ENCODE measurements at places on chromosomes 16 and 17.

GRCh38 chr16:70156207-70156978 lies 17.2 kb upstream of the CLEC18C start:
- no peak for DNase-seq

DNA sequence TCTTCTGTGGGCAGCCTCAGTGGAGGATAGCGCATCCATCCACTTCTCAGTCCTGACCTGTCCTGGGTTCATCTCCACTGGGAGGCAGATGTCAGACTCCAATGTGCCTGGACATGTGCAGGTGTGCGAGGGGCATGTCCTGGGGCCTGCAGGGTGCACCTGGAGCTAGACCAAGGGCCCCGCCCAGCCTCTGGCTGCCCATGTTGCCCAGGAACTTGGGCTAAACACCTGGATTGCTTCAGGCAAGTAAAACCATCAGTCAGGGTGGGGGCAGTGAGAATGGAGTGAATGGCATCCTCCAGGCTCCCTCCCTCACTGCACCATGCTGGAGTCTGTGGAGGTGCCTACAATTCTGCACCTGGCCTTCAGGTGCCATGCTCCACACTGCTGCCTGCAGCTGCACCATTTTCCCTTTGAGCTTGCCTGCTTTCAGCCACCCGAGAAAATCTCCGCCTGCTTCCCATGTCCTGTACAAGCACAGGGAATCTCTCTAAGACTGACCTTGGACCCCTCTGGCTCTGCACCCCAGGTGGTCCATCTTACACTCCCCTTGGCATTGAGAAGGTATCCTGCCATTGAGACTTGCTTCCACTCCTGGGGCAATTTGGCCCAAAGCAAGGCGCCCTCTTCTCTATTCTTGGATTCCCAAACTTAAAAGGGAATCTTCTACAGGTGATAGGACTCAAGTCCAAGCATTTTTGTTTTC lies 2.1 kb upstream of the MFSD6L start:
- DNase-seq: no peak

- DNase-seq: no peak
Observed at GRCh38 chr17:19339341-19339815, 23.1 kb downstream of the B9D1 start.

GRCh38 chr17:57040571-57040970 lies 44.5 kb upstream of the AKAP1 start:
- no peak for DNase-seq

DNA sequence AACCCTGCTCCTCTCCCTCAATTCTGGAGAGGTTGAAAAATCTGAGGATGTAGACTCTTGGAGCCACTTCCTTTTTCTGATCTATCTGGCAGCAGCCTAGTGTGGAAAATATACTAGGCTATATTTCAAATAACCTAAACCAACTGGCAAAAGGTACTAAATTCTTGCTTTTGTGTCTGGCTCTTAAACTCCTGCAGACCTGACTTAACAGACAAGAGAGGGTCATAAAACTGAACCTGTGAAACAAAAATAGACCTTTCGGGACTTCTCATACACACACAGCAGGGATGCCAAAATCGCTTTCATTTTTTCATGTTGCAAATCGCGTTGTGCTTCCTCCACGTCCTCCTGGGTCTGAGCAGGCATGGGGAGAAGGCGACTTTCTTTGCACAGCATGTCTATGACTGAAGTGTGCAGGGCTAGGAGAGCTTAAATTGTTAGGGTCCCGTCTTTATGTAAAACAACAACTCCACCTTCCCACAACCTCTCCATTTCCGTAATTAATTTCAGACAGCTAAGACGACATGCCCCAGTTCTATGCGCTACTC lies 520.7 kb upstream of the PSMD7 start:
- no peak for DNase-seq

GRCh38 chr17:74088285-74088933 lies 115.1 kb upstream of the RPL38 start:
- no peak for DNase-seq

DNA sequence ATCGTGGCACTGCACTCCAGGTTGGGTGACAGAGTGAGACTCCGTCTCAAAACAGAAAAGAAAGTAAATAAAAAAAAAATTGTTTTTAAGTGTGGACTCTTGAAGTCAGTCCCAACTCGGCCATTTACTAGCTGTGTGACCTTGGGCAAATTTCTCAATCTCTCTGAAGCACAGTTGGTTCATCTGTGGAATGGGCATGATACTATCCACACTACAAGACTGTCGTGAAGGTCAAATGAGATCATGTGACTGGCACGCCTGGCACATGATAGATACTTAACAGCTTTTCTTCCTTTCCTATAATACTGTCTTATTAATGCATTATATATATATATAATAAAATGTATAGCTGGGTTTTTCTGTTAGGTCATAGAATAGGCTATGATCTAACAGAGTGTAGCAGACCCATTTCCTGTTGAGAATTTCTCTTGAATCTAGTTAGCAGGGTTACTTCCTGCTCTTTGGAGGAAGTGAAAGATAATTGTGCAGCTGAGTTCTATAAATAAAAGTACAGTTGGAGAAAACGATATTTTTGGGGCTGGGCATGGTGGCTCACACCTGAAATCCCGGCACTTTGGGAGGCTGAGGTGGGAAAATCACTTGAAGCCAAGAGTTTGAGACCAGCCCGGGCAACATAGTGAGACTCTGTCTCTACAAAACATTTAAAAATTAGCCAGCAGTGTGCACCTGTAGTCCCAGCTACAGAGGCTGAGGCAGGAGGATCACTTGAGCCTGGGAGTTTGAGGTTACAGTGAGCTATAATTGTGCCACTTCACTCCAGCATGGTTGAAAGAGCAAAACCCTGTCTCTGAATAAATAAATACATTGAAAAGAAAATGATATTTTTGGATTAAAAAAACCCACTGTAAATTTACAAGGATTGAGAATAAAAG lies 7.3 kb downstream of the MILR1 start:
- no peak for DNase-seq

GRCh38 chr16:75228143-75228976 lies 9.6 kb downstream of the CTRB1 start:
- no peak for DNase-seq

DNA sequence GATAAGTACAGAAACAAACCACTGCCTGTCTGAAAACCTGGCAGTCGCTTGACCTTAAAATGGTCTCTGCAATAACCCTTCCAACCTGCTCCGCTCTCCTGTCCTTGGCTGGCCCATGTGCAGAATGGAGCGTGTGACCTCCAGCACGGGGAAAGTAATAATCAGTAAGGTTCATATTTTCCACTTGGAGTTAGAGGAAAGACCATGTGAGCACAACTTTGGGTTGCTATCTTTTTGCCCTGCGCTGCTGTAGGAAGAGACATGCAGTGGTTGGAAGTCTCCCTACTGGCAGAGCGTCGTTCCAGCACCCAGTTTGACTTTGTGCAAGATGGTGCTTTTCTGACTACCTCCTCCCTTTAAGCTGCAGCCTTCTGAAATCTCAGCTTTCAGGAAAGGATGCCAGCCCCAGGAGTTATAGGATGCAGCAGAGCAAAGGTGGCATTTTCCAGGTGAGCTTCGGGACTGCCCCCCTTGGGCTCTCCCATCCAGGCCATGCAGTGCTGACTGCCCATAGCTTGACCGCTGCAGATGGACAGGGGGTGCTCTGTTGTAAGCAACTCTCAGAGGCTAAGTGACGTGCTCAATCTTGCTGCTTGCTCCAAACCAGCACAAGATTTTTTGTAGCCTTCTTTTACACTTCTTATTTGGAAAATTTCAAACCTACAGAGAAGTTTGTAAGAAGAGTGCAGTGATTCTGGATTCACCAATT lies 110.7 kb upstream of the NOL11 start:
- DNase-seq: no peak

- no peak for DNase-seq
Observed at GRCh38 chr17:32350666-32351418, 885 bp downstream of the ZNF207 start.

DNA sequence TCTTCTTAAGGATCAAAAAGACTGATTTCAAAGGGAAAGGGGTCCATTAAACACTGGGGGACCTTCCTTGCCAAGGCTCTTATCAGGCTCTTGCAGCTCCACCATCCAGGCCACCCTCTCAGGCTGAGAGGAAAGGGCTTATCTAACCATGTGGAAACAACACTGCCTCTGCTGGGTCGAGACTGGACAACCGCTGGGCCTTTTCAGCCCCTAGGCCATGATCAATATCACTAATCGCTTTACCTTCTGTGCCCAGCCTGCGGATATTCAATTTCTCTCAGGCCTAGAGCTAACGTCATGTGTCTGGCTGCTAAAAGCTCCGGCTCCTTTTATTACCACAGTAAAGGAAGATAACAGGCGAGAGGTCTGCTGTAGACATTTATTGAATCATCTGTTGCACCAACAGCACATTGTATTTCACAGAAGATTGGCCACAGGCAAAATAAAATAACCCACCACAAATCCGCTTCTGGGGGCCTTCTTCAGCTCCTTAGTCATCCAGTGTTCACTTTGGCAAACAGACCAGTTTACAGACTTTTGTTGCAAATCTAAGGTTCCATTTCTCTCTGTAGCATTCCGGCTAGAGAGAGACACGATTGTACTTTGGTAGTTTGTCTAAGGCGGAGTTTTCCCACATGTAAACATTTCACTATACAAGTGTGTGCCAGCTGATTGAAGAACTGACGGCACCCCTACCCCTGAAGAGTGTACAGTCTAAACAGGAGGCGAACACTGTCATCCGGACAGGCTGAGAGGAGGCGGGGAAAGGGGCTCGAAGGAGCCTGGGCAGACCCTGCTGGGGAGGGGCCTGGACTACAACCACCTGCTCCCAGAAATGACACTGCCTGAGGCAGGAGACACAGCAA lies 13.9 kb downstream of the CYB561 start:
- DNase-seq: no peak

DNA sequence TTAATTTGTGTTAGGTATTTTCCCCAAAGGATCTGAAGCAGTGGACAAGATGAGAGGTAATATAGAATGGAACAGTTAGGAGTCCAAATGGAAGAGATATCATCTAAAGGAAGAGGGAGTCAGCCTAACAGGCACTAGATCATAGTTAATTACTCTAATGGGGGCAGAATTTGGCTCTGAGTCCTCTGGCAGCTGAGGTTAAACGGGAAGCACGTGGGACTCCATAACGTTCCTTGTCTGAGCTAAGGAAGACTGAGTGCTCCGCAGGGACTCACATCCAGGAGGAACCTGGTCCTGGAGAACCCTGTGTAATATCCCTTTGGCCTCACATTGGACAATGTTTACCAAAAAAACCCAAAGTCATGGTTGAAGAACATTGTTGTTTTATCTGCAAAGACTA lies 46.6 kb upstream of the TEX2 start:
- DNase-seq: no peak

GRCh38 chr17:35801583-35802224 lies 6.3 kb upstream of the MMP28 start:
- no peak for DNase-seq

DNA sequence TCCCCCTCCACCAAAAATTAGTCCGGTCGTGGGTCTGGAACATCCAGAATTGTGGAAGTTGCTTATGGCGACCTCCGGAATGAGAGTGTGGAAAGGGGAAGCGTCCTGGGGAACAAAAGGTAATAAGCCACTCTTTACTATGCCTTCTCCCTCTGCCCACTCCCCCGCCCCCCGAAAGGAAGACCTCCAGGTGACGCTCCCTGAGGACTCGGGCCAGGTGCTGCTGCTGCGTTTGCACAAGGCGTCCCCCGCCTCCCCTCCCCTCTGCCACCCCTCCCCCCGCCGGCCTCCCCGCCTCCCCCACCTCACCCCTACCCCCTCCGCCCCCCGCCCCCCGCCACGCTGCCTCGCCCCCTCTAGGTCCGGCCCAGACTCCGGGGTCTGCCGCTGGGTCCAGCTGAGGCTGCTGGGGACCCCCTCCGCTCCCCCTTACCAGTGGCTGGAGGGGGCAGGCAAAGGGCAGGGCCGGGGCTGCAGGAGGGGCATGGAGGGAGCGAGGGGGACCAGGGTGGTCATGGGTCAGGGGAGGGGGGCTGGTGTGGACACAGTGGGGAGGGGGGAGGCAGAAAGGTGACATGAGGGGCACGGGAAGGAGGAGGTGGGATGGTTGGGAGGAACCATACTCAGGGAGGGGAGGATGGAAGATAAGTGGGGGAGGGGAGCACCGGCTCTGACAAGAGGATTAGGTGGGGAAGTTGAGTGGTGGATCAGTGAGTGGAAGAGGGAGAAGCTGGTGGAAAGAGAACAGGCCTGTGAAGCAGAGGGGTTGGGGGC lies 23.6 kb downstream of the ALOX12B start:
- no peak for DNase-seq

DNA sequence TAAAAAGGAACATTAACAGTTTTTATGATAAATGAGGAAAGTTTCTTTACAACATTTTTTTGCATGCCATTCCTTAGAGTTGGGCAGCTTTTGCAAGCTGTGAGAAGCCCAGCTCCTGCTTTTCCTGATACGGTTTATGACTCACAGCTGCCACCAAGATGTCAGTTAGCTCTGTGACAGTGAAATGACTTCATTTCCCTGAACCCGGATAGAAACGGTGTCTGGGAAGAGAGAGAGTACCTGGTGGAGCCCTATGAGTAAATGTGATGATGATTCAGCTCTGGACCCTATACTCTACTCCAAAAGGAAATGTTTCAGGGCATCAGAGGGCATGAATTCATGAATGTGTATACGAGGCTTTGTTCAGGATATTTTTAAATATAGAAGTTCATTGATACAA lies 366.3 kb upstream of the HSBP1 start:
- no peak for DNase-seq

DNA sequence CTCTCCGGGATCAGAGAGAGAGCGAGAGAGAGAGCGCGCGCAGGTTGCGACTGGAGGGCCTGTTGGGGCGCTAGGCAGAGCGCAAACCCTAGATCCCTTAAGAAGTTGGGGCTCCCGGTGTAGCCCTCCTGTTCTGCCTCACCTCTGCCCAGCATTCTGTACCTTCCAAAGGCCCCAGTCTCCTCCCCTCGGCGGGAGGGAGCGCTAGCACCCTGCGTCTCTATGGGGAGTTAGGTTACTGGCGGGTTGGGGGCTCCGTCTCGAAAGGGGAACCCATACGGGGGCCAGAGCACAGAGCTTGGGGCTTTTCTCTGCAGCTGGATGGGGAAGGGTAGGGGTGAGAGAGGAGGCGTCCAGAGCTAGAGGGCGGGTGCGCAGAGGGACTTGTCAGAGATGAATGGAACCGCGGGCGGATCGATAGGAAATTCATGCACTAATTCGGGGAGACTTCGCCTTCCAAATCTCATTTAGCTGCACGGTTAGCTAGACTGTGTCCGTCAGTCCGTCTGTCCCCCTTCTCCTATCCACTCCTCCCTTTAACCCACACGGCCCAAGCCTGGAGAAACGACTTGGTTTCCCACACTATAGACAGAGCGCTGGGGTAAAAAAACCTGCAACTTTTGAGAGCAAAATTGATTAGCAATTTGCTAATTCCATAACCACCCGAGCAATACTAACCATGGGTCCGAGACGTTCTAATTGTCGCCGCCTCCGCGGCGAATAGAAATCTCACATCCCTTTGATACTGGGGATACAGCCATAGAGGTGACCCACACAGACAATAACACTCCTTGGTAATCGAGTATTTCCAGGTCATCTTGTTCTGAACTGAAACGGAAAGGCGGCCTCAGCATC lies 693 bp upstream of the HOXB4 start:
- no peak for DNase-seq

GRCh38 chr16:82753821-82754220 lies 127.1 kb downstream of the CDH13 start:
- DNase-seq: no peak

- no peak for DNase-seq
Observed at GRCh38 chr17:7041607-7042500, 2.0 kb downstream of the SLC16A11 start.

- DNase-seq: no peak
Observed at GRCh38 chr17:73591296-73592078, 52.8 kb downstream of the SDK2 start.
